ENCODE measurements at places on chromosomes 2 and 18. TPM values are rescaled to one million over a fixed set of nuclear protein-coding genes. Genes with fewer than 3 reads are reported as not detected.

The ALK gene
- polyA plus RNA-seq, result not detected

DNA sequence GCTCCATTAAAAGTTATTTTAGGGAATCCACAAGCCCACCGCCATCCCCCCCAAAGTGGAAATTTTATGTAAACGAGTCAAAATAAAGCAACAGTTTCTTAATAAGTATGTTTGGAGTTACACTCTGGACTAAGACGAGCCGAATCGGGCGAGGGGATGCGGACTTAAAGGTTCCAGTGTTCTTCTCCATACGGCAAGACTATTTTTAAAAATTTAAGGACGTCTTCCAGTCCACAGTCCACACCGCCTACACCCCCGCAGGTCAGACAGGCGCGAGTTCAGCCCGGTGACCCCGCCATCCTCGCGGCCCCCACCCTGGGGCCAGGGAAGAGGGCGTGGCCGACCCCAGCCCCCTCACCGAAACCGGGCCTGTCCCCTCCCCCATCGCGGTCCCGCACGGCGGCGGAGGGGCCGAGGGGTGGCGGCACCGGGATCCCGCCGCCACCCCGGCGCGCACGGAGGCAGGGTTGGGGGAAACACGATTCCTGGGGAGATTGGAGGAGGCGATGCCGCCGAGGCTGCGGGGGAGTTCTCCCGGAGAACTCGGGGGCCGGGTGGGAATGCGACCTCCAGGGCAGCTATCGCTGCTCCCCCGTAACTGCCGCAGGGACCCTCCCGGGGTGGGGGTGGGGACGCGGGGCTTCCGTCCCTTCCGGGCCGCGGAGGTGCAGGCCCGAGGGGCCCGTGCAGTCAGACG lies 24.5 kb upstream of the SMAD7 start:
- DNase-seq, result no peak

The SLC25A12 gene
- 16.3 TPM for polyA plus RNA-seq

GRCh38 chr2:56263876-56264275 lies 80.1 kb downstream of the CCDC85A start:
- no peak for DNase-seq

The CRYGD gene
- polyA plus RNA-seq, result not detected

GRCh38 chr2:21358976-21359375 lies 235.2 kb downstream of the TDRD15 start:
- DNase-seq, result no peak

GRCh38 chr2:210188755-210189154 lies 17.5 kb upstream of the KANSL1L start:
- DNase-seq, result no peak

Data from BJ (cell line).